Hippocampal formation (tissue), 2 donors: ENCODE measurements at places on chromosomes 4 and X.
A peak's percentile ranks its signal among the peaks of the same experiment; 100 is the strongest.

GRCh38 chr4:111502626-111503025, 642.6 kb upstream of the FAM241A start:
- no peak for DNase-seq

DNA sequence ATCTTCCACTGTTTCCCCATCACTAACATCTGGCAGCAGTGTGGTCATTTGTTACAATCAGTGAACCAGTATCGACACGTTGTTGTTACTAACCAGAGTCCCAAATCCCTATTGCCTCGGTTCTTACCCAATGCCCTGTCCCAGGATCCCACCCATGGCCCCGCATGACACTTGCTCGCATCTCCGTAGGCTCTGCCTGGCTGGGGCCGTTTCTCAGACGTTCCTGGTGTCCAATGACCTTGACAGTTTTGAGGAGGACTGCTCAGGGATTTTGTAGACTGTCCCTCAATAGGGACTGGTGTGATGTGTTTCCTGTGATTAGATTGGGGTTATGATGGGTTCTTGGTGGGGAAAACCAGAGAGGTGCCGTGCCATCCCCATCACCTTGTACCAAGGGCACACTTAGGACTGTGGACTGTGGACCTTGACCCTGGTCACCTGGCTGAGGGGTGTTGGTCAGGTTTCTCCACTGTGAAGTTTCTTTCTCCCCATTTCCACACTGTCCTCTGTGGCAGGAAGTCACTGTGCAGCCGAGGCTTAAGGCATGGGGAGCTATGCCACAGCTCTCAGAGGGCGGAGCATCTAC, 108.4 kb downstream of the ADRA2C start:
- DNase-seq: no peak

DNA sequence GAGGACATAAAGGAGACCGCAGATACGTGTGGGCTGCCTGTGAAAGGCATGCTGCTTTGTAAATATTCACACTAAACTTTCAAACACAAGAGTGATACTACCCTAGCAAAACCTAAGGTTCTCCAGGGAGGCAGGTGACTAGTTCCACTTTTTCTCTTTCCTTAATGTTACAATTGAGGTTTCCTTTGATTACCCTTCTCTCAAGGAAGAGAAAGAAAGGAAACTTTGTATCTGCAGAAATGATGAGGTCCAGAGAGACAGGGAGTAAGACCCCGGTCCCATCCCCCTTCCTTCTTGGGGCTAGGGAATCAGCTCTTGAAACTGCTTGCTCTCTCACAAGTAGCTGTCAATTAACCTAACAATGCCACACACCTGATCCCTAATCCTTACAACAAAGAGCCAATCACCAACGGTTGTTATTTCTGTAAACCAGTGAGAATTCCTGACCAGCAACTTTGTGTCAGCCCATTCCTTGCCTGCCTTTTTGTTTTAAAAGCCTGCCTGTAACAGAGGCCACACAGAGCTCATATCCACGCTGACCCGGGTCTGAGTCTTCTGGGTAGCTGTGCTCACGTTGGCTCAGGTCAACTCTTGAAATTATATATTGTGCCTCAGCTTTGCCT, 754.8 kb upstream of the FRG1 start:
- no peak for DNase-seq

GRCh38 chr4:103018391-103019307, 856 bp downstream of the SLC9B1 start:
- no peak for DNase-seq

GRCh38 chrX:23435575-23435974, 100.9 kb downstream of the PTCHD1 start:
- no peak for DNase-seq

GRCh38 chrX:111875881-111876280, at the start of gene TRPC5OS:
Gene TRPC5OS (plus strand): TSS chrX:111876181. CDS start chrX:111901850, 25,669 bp downstream.
- DNase-seq: no peak

DNA sequence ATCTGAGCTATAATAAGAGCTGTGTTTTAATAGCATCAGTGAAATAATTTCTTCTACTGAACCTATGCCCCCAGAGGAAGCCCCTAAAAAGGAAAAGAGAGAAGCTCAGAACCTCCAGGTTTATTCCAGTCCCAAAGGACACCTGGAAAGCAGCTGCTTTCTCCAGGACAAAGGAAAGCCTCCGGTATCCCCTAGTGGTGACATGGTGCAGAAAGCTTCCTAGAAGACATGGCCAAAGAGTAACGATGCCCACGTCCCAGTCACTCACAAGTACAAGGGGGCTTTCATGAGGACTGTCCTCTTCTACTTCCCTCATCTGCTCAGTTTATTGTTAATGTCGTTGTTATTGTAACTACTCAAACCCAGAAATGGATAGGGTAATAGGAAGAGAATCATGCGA, 343.9 kb downstream of the UNC5C start:
- peak; percentile 42 for DNase-seq

DNA sequence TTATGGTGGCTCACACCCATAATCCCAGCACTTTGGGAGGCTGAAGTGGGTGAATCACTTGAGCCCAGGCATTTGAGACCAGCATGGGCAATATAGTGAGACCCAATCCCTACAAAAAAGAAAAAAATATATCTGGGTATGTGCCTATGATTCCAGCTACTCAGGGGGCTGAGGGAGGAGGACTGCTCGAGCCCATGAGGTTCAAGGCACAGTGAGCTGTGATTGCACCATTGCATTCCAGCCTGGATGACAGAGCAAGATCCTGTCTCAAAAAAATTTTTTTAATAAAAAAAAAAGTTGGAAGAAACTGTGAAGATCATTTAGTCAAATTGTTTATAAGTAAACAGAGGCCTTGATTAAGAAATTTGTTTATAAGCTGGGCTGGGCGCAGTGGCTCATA, 39.7 kb downstream of the KLHL8 start:
- DNase-seq: no peak

DNA sequence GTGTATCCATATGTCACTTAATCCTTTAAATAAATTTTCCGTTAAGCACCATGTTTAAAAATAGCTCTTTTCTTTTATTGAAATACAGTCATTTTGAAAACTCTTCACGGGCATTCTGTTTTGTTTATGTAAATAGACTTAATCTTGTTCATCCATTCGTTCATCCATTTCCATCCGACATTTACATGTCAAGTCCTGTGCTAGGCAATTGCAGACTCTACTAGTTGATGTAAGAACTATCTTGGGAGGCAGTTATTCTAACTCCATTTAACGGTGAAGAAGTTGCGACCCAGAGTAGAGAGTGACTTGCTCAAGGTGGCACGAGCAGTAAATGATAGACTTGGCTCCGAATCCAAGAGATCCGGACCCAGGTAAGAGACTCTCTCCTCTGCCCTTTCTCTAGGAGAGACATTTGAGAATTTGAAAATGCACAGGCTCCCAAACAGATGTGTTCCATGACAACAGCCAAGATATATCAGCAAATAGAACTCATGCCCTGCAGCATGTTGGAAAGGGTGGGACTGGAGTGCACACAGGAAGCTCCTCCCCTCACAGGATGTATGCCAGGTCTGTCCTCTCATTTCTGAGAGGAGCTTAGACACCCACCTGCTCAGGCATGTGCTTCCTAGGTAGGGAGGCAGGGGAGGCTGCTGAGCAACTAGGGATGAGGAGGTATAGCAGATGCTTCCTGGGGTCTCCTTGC, 64.5 kb downstream of the DRD5 start:
- no peak for DNase-seq

DNA sequence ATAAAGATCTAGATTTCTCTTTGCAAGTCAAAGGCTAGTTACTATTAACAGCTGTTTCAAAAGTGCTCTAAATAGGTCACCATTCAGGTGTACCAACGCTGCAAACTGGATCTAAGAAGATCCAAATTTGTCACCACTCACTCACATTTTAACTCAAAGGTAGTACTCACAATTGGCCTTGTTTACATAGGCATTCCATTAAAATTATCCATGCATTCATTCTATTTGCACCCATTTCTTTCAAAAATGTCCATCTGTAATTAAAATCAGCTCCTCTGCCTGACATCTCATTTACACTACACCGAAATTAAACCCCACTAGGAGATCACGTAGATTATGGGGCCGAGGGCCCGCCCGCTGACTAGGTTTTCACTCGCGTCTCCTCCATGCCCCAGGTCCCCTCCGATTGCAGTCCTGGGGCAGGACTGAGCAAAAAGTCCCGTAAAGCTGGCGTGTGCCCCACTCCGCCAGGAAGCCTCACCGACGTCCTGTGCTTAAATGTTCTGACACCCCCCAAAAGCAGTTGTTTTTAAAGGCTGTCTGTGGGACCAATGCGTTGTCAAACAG, 1.3 kb upstream of the ING2 start:
- no peak for DNase-seq

GRCh38 chrX:55161581-55161980, 58.6 kb upstream of the PAGE5 start:
- no peak for DNase-seq

- DNase-seq: peak; percentile 14
Observed at GRCh38 chrX:74924449-74925224, 615 bp downstream of the NEXMIF start.

GRCh38 chr4:3176367-3177229, 72.4 kb upstream of the MSANTD1 start:
- DNase-seq: no peak

- no peak for DNase-seq
Observed at GRCh38 chr4:56755901-56756300, 65.6 kb downstream of the SPINK2 start.

- DNase-seq: no peak
Observed at GRCh38 chr4:188032583-188032982, 37.0 kb downstream of the ZFP42 start.

DNA sequence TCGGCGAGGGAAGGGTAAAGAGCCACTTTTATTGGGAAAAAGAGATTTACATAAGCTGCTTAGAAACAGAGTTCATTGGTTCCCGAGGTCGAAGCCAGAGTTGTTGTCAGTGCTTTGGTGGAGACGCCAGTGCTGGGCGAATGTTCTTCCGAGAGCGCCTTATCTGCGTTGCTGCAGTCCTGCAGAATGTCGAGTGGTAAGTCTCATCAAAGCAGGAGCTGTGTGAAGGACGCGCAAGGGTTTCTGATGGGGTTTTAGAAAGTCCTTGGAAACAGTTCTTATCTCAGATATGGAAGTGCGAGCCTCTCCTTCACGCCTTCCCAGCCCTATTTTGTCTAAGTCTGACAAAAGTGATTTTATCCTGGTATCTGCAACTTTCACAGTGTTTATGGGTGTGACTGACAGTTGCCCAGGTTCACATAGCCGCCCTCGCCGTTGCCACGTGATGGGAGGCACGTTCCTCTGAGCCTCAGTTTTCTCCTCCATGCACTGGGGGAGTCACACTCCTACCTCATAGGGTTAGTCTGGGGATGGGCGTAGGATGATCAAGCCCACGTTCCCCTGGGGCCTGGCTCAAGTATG, 47.3 kb upstream of the NSG1 start:
- no peak for DNase-seq

DNA sequence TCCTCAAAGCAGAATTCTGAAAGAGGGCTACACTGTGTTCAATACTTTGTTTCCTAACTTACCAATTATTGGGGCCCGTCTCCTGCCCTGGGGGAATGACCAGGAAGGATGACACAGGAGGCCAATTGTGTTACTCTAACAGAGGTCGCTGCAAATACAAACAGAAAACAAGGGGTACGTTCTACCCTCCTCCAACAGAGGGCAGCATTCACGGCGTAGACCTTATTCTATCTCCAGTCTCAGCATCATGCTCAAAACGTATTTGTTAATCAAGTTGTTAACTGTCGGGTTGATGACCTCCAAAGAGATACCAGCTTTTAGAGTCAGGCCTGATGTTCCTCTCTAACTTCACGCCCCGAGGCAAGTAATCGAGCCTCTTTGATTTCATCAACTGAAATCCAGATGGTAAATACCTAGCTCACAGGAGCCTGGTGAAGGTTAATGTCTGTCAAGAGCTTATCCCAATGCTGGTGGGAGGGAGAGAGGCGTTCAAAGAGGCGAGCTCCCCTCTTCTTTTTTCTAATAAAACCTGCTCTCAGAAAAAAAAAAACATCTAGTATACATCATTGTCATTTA, 181.0 kb upstream of the KCNIP4 start:
- no peak for DNase-seq

DNA sequence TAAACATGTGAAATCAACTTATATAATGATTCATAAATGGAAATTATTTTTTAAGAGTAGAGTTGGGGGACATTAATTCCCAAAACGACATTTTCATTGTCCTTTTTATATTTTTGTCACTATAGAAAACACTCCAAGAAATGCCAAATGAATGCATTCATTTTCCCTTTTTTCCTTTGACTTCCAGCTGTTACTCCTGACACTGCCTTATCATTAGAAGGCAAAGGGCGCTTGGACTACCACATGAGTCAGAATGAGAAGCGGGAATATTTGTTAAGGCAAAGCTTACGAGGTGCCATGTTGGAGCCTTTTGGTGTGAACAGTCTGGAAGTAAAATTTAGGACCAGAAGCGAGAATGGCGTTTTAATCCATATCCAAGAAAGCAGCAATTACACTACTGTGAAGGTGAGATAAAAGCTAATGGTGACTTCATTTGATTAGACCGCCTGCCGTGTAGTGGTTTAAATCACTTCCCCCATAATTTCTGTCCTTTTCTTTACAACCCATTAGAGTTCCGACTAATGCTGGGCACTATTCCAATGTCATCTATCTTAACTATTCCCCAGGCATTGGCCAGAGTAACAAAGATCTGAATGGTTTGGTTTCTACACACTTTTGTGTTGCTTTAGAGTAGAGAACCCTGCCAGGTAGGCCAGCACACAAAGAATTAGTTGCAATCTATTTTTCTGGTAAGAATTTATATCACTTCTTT, 166.7 kb downstream of the FAT4 start:
- no peak for DNase-seq

DNA sequence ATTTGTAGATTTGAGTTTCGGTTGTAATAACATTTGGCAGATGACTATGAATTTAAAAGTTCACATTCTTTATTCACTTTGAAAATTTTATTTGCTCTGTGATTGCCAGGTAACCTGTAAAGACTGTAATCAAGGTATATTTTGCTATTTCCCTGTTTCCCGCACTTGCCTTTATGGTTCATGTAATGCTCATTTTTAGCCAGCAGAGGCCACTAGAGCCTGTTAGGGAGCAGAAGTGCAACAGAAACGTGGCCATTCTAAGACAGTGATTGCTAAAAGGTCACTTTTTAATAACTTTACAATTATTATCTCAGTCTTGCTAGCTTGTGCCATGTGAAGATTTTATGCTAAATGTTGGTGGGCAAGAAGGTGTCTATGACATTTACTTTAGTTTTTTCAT, 12.4 kb downstream of the YIPF6 start:
- peak; percentile 31 for DNase-seq

- no peak for DNase-seq
Observed at GRCh38 chr4:141102367-141102766, 30.9 kb downstream of the RNF150 start.

DNA sequence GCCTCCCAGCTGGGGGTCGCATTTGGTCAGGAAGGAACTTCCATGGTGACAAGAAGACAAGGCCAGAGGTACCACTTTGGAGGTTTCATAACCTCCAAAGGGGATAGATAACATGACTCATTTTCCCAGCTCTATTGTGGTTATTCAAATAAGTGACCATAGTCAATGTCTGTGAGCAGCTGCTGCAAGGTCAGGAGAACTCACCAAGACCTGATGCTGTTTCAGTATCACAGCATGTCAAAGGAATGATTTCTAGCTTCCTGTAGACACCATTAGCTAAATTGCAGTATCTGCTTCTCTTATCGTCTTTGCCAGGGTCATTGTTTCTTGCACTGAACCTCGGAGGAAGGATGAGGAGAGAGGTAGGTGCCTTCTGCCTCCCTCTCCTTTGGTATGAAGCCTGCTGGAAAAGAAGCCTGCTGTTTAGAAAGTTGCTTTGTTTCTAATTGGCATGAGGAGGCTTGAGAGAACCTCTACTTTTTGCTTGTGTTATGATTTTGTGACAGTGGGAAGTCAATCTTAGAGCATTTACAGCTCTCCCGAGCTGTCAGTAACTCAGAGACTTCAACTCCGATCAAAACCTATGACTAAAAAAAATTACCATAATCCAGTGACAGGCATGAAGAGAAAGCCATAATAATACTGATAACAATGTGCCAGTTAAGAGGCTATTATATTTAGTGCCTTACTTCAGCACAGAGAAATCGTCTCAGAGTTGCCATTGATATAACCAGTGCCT, 38.0 kb upstream of the GATB start:
- DNase-seq: no peak
